ENCODE measurements at places on chromosomes 16 and 17. TPM values are rescaled to one million over a fixed set of nuclear protein-coding genes. Genes with fewer than 3 reads are reported as not detected.

Gene UTS2R
- total RNA-seq: 0.97 TPM

Gene KRT23
- total RNA-seq: 49.7 TPM

Gene CISD3
- 12.8 TPM for total RNA-seq

Gene CHD9NB
- total RNA-seq: 2.6 TPM

Gene ANKFN1
- 4.0 TPM for total RNA-seq

Gene SDR42E2
- total RNA-seq: not detected

Gene FOXL1
- total RNA-seq: 1.5 TPM

Gene TMED6
- 5.3 TPM for total RNA-seq

Gene STAC2
- total RNA-seq: 1.5 TPM

Gene C16orf86
- 2.8 TPM for total RNA-seq

Gene EVI2B
- not detected for total RNA-seq

- no peak for DNase-seq
Observed at GRCh38 chr17:69729944-69730343, 315.4 kb downstream of the MAP2K6 start.

- DNase-seq: no peak
Observed at GRCh38 chr17:46027976-46028325, 28.9 kb downstream of the STH start.

- DNase-seq: no peak
Observed at GRCh38 chr16:66568355-66568754, 2.1 kb downstream of the CMTM1 start.

DNA sequence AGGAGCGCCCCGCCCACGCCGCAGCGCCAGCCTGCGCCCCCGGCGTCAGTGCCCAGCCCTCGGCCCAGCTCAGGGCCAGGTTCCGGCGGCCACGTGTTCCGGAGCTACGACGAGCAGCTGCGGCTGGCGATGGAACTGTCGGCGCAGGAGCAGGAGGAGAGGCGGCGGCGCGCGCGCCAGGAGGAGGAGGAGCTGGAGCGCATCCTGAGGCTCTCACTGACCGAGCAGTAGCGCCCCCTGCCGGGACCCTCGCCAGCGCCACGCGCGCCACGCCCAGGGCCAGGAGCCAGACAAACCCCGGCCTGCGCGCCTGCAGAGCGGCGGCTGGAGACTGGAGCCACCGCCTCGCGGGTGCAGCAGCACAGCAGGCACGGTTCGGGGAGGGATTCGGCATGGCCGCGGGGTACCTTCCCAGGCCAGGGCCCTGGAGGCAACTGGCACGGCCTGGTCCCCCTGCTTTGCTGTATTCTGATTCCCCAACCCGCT is 9.3 kb downstream of the CORO6 start:
- peak; percentile 82 for DNase-seq

- DNase-seq: no peak
Observed at GRCh38 chr16:74923766-74924460, 61.0 kb downstream of the WDR59 start.

- DNase-seq: no peak
Observed at GRCh38 chr17:40753804-40754203, 1.3 kb downstream of the KRT25 start.

GRCh38 chr16:17501321-17501720 is 30.6 kb upstream of the XYLT1 start:
- no peak for DNase-seq

DNA sequence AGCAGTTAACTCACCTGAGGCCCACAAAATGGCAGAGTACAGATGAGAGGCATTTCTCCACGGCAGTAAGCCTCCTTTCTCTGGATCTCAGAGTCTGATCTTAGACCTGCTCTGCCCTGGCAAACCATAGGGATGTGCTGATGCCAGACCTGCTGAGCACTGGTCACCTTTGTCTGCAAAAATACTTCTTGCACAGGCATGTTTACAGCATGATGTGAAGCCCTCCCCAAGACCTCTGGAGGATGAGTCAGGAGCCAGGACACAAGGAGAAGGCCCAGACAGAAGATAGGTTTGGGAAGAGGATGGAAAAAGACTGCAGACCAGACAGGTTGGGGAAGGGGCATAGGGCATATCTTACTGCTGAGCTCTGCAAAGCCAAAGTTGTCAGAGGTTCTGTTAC is 426.6 kb downstream of the PMP22 start:
- DNase-seq: no peak

- peak; percentile 60 for DNase-seq
Observed at GRCh38 chr16:10688291-10688690, 6.4 kb downstream of the TEKT5 start.

- no peak for DNase-seq
Observed at GRCh38 chr17:82765371-82765770, 13.5 kb downstream of the TBCD start.

- peak; percentile 36 for DNase-seq
Observed at GRCh38 chr17:34709158-34709754, 129.9 kb downstream of the TMEM132E start.

DNA sequence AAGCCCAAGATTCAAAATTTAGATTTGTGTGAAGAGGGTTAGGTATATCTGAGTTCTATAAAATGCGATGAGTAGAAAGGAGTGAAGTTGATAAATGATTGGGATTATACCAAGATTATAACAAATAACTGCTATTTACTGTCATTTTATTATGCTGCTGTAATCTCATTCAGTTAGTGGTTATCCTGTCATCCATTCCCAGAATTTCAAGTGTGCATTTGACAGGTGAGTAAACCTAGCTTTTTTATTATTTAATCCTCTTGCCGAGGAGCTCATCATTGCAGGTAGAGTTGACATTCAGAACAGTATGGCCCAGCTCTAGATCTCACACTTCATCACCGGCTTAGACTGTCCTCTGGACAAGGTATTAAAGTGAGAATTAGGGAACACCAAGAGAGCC is 1146.2 kb downstream of the CDH11 start:
- no peak for DNase-seq

GRCh38 chr17:69147460-69147859 is 5.8 kb upstream of the ABCA6 start:
- no peak for DNase-seq

DNA sequence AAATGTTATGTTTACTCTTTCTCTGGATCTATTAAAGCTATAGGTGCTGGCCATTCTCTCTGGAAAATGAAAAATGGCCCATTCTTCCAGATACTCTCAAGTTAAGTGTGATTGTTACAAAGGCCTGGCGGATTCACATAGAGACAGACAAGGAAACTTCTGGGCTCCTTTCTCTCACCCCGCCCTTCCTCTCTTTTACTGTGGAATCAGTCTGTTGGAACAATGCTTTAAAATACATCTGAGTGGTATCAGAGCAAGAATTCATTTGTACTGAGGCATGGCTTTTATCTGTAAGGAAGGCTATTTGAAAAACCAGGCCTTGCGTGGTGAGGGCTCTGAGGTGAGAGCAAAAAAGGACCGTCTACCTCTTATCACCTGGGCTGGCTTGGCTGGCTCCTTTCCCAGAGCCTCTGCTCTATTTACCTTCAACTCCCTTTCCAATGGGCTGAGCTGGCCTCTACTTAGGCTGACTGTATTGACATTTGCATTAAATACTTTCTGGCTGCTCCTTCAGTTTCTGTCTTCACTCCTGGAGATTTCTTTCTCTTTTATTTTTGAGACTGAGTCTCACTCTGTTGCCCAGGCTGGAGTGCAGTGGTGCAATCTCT is 274.0 kb downstream of the PHKB start:
- DNase-seq: no peak

All from type B pancreatic cell (in vitro differentiated cells).